ENCODE measurements at places on chromosomes 13 and 19.

- DNase-seq: no peak
Observed at GRCh38 chr19:53088091-53088490, 15.1 kb downstream of the ZNF160 start.

DNA sequence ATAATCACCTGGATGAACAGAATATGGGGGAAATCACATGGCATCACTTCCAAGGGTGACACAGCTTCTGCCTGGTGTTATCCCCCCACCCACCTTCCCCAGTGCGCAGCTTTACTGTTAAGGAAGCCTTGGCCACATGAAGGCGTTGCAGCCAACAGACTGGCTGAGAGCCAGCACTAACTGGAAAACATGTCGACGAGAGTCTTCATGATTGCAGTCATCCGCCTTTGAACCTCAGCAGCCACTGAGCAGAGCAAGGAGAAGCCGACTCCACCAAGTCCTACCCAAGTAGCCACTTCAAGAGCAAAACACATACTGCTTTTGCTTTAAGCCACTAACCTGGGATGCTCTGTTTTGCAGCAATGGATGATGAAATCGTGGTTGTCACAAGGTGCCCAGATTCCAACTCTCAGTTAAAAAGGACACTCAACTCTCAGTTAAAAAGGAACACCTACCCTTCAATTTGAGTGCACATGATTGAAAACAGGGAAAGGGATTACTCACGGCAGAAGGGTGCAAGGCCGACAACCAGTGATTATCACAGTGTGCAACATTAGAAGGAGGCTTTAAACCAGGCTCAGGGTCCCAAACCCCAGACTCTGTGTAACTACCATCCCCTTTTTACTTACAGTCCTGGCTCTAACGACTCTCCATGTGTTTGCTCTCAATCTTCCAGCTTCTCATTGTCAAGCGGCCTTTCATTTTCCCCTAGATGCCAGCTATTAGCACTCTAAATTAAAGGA lies 149.1 kb downstream of the KLF12 start:
- DNase-seq: no peak

GRCh38 chr13:45781553-45782326 lies 69.8 kb downstream of the SIAH3 start:
- no peak for DNase-seq

GRCh38 chr19:39926170-39926760 lies 8.2 kb downstream of the FCGBP start:
- no peak for DNase-seq

- no peak for DNase-seq
Observed at GRCh38 chr19:972281-972680, 11.9 kb upstream of the WDR18 start.
